ENCODE measurements at places on chromosomes 6 and 20.

DNA sequence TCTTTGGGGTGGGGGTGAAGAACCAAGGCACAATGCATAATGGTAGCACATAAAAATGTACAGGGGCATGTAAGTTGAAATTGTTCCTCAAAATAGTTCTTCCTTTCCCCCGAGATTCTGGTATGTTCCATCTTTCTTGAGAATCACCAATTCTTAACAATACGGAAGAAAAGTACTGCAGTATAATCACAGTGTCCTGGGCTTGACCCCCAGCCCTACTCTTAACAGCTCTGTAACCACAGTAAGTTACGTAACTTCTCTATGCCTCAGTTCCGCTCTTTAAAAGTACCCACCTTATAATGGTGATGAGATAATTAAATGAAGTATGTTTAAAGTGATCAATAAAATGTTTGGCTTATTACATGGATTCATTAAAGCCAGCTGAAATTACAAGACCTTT lies 104.5 kb downstream of the SMLR1 start:
- DNase-seq, result no peak

- no peak for DNase-seq
Observed at GRCh38 chr6:105346052-105346451, 56.8 kb downstream of the PREP start.

DNA sequence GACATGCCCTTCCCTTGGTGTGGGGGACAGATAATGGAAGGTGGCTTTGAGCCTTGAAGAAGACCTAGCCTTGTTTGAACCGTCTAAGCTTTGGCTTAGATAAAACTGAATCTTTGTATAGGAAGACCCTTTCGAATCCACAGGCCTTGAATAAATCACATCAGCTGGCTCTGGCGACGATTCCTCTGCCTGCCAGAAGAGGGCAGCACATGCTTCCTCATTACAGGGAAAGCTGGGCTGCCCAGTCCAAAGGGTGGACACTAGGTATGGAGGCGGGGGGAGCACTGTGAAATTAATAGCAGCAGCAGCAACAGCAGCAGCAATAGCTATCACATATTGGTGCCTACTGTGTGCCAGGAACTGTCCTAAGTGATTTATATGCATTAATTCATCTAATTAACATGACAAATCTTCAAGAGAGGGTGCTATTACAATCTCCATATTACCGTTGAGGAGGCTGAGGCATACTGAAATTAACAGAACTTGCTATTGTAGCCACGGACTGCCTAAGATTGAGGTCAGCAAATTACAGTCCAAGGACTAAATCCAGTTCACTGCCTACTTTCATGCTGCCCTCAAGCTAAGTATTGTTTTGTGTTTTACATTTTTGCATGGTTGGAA lies 85.1 kb downstream of the CLIC5 start:
- peak; percentile 18 for DNase-seq

DNA sequence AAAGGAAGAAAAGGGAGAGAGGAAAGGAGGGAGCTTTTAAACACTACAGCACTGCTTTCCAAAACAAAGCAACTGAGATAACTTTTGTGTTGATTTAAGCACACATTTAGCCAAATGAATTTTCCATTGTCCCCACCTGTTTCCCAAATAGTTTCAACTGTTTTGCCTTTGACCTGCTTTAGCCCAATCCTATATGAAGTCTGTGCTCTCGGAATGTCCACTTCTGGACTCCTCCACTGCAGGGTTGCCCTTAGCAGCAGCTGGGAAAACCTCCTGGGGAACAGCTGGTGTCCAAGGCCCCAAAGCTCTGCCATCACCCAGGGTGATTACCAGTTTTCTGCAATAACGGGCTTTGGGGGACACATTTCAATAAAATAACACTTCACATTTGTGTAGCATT lies 44.9 kb upstream of the PKHD1 start:
- DNase-seq, result no peak
